Right ventricle myocardium inferior (tissue), 1 donor: ENCODE measurements at places on chromosomes 1 and 21. TPM values are rescaled to one million over a fixed set of nuclear protein-coding genes. Genes with fewer than 3 reads are reported as not detected.
A peak's percentile ranks its signal among the peaks of the same experiment; 100 is the strongest.

DNA sequence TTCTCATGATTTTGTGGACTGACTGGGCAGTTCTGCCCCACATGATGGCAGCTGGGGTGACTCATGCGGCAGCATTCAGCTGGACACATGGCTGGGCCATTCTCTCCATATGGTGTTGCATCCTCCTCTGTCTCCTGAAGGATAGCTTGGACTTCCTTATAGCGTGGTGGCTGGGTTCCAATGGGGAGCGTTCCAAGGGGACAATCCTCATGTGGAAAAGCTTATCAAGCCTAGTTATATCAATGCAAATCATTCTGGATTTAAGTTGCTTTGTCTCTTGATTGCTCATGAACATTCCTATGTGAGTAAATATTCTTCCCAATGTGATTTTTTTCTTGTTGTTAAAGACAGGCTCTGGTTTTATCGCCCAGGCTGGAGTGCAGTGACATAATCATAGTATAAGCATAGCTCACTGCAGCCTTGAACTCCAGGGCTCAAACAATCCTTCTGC, 13.2 kb upstream of the SLC2A1 start:
- DNase-seq, result no peak

DNA sequence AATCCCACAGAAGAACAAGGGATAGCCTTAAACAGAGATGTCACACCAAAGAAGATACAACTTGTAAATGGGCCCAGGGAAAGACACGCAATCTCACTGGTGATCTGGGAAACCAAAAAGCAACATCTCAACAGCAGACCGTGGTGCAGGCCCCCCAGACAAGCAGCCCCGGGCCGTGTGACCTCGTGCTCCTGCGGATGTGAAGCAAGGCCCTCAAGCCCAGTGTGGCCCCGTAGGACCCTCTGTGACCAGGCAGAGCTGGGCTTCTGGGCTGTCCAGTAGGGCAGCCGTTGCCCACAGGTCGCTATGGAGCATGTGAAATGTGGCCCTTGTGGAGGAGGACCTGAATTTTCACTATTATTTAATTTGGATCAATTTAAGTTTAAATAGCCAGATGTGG, 34.9 kb upstream of the TMEM52 start:
- DNase-seq, result peak; percentile 37

DNA sequence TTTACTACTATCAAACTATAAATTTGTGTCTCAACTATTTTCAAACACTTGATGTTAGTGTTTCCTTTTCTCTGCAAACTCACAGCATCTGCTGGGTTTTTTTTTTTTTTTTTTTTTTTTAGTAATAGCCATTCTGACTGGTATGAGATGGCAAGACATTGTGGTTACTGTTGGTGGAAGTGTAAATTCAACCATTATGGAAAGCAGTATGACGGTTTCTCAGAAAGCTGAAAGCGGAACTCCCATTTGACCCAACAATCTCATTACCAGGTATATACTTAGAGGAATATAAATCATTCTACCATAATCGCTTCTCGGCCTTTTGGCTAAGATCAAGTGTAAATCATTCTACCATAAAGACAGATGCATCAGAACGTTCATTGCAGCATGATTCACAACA, 608.3 kb upstream of the ZP4 start:
- no peak for DNase-seq

The PLA2G2A gene
- total RNA-seq, result 332 TPM

- DNase-seq, result no peak
Measured at GRCh38 chr1:78004719-78005447, at the start of gene DNAJB4. Gene DNAJB4 (plus strand): TSS chr1:78004939. CDS start chr1:78005111, 172 bp downstream.
